Smooth muscle cell of the brain vasculature (primary cell): ENCODE measurements at places on chromosomes 3 and 15.

DNA sequence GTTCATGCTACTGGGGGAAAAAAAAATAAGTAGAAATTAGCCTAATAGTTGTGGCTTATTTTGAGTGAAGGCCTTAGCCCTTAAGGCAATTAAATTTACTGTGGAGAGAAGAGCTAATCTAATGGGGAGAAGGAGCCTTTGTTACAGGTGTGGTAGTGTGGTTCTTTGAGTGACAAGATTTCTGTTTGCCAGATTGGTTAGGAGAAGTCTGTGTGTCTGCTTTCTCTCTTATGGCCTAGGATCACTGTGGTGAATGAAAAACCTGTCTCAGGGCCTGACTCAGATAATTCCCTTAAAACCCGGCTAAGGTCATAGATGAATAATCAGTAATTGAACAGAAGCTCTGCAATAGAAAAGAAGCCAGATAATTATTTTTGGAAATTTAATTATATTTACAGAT lies 27.0 kb downstream of the OPA1 start:
- no peak for DNase-seq

GRCh38 chr15:88537591-88538317 lies 8.7 kb downstream of the DET1 start:
- DNase-seq = no peak

DNA sequence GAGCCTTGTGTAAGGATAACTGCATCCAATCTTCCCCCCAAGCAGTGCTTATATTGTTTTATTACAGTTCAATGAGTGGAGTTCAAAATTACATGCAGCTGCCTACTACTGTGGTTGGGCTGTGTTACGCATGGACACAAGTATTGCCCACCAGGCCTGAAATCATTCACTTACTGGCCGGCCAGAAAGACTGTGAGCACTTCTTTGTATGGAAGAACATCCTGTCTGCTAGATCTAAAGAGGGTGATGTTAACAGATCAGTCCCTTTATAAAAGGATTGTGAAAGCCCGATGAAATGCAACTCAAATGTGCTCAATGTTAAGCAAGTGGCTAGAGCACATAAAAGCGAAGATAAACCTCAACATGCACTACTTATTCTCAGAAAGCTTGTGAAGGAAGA lies 132.5 kb downstream of the FOXP1 start:
- DNase-seq = no peak

DNA sequence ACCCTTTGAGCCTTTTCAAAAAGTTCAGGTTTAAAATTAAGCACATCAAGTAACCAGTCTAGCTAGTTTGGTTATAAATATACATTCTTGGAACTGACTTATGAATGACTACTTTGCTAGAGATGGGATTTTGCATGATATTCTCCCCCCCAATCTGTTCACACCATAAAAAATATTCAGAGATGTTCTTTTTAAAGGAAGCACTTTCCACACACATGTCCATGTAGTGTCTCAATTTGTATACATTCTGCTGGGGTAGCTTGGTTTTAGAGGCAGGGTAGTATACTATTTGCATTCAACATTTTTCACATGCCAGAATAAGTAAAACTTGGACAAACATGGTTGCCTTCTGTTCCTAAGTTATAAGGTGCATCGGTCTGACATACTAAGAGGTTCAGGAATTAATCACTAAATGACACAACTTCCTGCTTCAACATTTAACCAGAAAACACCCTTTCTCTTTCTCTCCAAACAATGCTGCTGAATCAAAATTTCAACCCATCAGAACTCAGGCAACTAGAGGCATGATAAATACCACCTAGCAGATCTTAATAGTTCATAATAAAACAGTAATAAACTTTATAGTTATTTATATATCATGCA lies 57.0 kb downstream of the SUMF1 start:
- DNase-seq = no peak

DNA sequence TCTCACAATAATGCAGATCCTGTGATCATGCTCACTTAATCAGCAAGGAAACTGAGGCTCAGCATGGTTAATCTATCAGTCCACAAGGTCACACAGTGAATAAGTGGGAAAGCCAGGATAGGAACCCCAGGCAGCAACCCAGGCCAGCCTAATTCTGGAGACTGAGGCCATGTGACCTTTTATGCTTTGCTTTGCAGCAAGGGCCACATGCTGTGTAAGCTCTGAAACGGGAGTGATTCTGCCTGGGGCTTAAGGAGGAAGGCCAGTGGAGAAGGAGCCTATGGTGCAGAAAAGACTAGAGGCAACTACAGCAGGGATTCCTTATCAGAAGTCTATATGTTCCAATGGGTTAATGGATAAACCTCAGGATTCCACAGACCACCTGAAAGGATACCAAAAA lies 157.6 kb upstream of the PPP2R3A start:
- DNase-seq = no peak

DNA sequence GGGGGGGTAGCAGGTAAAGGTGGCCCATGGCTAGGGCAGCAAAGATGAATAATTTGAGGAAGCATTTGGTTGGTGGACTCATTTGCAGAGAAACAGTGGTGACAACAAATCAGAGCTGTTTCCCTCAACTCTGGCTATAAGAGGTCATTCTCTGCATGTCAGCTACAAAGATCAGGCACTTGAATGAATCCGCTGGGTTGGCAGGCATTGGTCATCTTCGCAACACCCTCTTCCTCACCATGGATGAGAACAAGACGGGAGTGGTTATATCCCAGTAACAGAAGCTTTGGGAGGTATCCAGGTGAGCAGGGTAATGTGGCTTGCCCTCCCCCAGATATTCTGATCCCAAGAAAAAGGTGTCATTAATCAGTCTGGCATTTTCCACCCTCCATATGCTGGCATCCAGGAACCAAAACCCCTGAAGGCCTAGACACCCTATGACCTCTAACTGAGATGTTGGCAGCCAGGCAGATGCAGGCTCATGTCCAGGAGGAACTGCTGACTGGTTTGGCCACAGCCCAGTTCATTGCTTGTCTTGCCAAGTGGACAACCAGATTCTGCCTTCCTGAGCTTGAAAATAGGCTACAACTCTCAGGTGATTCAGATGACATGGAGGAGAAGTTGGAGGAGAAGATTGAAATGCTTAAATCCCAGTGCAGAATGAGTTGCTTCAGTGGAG lies 108.9 kb upstream of the TRIM42 start:
- DNase-seq = no peak

DNA sequence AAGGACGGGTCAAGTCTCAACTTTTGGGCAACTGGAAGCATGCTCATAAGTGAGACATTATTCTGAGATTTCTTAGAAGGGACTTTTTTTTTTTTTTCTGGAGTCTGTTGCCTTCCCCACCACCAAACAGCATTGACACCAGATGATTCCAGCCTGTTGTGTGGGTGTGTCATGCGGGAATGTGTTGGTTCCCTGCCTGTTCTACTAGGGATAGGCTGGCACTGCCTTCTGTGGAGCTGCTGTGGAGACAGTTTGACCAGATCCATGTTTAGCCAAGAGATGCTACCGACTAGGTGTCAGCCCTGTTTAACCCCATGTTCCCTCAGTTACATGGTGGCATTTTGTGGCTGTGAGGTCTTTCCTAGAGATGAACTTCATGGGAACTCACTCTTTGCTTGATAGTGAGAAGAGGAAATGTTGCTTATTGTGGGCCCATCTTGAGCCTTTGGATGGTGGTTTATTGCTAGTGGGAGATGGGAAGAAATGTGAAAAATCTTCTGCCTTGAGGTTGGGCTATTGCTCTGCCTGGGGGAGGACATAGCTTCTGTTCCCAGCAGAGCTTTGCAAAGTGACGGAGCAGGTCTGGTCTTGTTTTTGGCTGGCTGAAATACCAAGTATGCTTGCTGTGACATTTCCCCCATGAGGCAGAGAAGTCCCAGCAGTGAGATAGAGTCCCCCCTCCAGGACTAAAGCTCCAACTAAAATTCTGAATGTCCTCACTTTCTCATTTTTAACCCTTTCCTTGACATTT lies 31.3 kb downstream of the TRAK1 start:
- DNase-seq = no peak

GRCh38 chr3:176628101-176628639 lies 569.1 kb downstream of the TBL1XR1 start:
- DNase-seq = no peak

DNA sequence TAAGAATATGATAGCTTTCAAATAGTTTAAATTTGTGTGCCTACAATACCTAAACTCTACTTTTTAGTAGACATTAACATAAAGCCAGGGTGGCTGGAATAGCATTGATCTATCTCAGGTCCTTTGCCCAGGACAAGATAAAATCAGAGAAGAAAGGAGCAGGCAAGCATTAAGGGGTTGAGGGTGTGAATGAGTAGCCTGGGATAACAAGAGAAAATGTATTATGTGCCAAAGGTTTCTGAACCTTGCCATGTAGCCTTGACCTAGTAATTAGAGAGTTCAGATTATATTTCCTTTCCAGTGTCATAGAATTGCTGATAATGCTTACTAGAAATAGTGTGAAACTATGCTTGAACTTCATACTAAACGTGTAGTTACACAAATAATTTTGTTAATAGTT lies 22.9 kb downstream of the ATP11B start:
- DNase-seq = no peak
